ENCODE measurements at places on chromosomes 4 and X.

- DNase-seq, result no peak
Observed at GRCh38 chrX:72659723-72660122, 54.4 kb downstream of the PHKA1 start.

DNA sequence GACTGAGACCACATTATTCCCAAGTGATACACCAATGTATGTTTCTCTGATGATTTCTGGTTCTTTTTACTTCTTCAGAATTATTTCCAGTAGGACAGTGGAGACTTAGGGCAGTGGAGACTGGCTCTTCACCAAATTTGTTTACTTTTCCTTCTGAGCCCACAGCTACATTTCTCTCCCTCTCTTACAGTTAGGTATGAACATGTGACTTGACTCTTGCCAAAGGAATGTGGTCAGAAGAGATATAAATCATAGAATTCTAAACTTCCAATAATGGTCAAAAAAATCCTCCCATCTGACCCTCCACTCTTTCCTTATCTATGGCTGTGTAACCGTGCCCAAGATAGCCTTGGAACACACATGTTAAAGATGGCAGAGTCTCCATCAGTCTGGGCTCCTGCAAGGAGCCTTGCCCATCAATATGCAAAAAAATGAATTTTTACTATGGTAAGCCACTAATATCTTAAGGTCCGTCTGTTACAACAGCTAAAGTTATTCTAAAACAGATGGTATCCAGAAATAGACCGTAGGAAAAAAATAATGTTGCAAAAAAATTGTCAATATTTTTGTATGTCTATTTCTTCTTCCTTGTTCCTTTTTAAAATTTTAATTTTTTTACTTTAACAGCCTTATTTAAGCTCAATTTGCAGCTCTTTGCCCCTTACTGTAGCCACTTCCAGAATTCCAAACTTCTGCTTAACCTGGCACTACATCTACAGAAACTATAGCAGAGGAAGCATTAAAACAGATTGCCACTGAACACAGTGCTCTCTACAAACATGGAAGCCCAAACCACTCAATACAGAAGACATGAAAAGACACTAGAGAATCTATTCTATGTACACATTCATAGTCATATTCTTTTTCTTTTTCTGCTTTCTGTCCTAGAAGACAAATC, 260.7 kb downstream of the COL25A1 start:
- no peak for DNase-seq

GRCh38 chrX:23820235-23820782, 37.3 kb downstream of the SAT1 start:
- DNase-seq, result no peak

- DNase-seq, result no peak
Observed at GRCh38 chr4:79182209-79182608, 143.7 kb downstream of the NAA11 start.

GRCh38 chrX:57406149-57406548, 119.6 kb downstream of the FAAH2 start:
- no peak for DNase-seq

- no peak for DNase-seq
Observed at GRCh38 chrX:139759637-139760036, 51.7 kb upstream of the MCF2 start.
